Right ventricle myocardium superior (tissue), 1 donor: ENCODE measurements at places on chromosomes 7 and 10. TPM values are rescaled to one million over a fixed set of nuclear protein-coding genes. Genes with fewer than 3 reads are reported as not detected.

- no peak for DNase-seq
Observed at GRCh38 chr7:71384094-71384493, 252.2 kb downstream of the GALNT17 start.

- no peak for DNase-seq
Observed at GRCh38 chr10:61943674-61944378, 42.3 kb downstream of the ARID5B start.

DNA sequence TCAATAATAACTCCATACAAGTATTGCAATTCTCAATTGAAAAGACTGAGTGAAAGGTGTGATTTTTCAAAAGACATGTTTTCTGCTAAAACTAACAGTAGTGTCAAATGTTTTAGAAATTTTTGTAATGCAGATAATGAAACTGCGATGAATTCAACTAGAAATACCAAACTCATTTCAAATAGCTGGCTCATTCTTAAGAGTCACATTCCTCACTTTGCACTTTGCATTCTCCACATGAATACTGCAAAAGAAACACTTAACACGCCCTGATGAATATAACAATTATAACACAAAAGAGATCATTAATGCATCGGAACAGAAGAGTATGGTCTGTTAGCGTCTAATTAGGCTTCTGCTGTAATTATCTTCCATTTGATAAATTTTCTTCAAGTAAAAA is 15.5 kb upstream of the TSPAN12 start:
- no peak for DNase-seq

DNA sequence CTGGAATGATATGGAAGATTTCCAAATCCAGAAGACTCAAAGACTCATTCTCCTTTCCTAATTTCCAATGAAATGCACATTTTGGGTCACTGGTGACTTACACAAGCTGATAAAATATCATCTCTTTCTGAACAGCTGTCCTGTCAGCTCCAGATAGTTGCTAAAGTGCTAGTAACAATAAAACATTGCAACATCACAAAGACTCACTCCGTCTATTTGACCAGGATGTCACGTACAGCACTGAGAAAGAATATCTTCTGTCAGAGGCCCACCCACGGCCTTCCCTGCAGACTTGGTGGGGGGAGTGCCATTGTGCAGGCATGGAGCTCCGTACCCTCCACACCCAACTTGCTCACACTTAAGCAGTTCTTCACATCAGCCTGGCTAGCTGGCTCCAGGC is 78.9 kb upstream of the EGR2 start:
- DNase-seq: peak; percentile 48

Gene NPFFR1
- 0.03 TPM for total RNA-seq

Gene GOLGA7B
- total RNA-seq: 0.11 TPM

GRCh38 chr7:128025380-128025779 is 5.9 kb downstream of the LRRC4 start:
- no peak for DNase-seq

GRCh38 chr7:114789161-114789560 is 132.7 kb upstream of the MDFIC start:
- DNase-seq: no peak

Gene OIT3
- not detected for total RNA-seq
